ENCODE measurements at places on chromosomes 3 and 15.

- no peak for DNase-seq
Observed at GRCh38 chr15:34242331-34242710, 17.5 kb downstream of the EMC4 start.

DNA sequence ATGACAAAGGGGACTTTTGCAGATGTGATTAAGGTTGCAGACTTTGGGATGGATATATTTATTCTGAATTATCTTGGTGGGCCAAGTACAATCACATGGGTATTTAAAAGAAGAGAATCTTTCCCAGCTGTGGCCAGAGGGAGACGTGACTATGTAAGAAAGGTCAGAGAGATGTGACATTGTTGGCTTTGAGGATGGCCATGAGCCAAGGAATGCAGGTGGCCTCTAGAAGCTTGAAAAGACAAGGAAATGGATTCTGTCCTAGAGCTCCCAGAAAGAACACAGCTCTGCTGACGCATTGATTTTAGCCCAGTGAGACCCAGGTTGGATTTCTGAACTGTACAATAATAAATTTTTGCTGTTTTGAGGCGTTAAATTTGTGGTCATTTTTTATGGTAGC is 616.0 kb upstream of the TBL1XR1 start:
- DNase-seq = no peak

DNA sequence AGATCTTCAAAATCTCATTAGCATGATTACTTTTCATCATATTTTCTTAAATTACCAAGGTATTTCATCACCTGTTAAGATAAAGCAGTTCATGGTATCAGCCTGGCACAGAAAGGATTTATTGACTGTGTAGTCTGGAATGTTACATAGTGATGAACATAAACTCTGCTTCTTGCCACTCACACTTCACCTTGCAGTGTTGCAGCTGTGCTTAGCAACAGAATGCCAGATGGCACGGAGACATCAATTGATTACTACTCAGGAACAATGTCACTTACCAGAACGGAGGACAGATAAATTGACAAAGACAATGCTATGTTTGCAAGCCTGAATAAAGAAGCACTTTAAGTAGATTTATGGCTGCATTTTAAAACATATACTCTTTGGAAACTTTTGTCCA is 15.0 kb upstream of the BCHE start:
- no peak for DNase-seq

- no peak for DNase-seq
Observed at GRCh38 chr15:44798826-44799225, 62.5 kb downstream of the TRIM69 start.

GRCh38 chr3:151581035-151581434 is 120.2 kb upstream of the IGSF10 start:
- no peak for DNase-seq
